Right atrium auricular region (tissue), 2 donors: ENCODE measurements at places on chromosomes 3 and 15. TPM values are rescaled to one million over a fixed set of nuclear protein-coding genes. Genes with fewer than 3 reads are reported as not detected.

AHSG gene
- total RNA-seq, result not detected

KNG1 gene
- 0.59 TPM for total RNA-seq

ACY1 gene
- total RNA-seq, result 26.0 TPM

P4HTM gene
- total RNA-seq, result 45.4 TPM

APBA2 gene
- 0.48 TPM for total RNA-seq

STT3B gene
- 78.0 TPM for total RNA-seq

CATSPER2 gene
- 0.26 TPM for total RNA-seq

DUOXA2 gene
- total RNA-seq, result not detected

ALPK3 gene
- 99.0 TPM for total RNA-seq

GOLGA8M gene
- 0.31 TPM for total RNA-seq

SUCNR1 gene
- total RNA-seq, result 1.1 TPM

GPR62 gene
- 0.12 TPM for total RNA-seq

SLC51A gene
- 0.35 TPM for total RNA-seq

CIB2 gene
- total RNA-seq, result 37.2 TPM

NEK4 gene
- total RNA-seq, result 14.6 TPM

PTX3 gene
- total RNA-seq, result 0.59 TPM

NDUFB5 gene
- 304 TPM for total RNA-seq

RHOV gene
- not detected for total RNA-seq

CX3CR1 gene
- total RNA-seq, result 0.26 TPM

SI gene
- not detected for total RNA-seq

TMA7 gene
- 286 TPM for total RNA-seq

SIDT1 gene
- 0.15 TPM for total RNA-seq

NEK10 gene
- 18.3 TPM for total RNA-seq

ERICH6 gene
- not detected for total RNA-seq

NMD3 gene
- total RNA-seq, result 40.8 TPM

GPR149 gene
- total RNA-seq, result not detected

GLDN gene
- total RNA-seq, result 1.9 TPM

PRR20G gene
- not detected for total RNA-seq

C2CD4A gene
- total RNA-seq, result not detected
